ENCODE measurements at places on chromosomes 2 and 18.

GRCh38 chr2:26584656-26585055, 56.5 kb downstream of the CIB4 start:
- no peak for DNase-seq

- no peak for DNase-seq
Observed at GRCh38 chr18:40469851-40470250, 1485.2 kb upstream of the PIK3C3 start.

DNA sequence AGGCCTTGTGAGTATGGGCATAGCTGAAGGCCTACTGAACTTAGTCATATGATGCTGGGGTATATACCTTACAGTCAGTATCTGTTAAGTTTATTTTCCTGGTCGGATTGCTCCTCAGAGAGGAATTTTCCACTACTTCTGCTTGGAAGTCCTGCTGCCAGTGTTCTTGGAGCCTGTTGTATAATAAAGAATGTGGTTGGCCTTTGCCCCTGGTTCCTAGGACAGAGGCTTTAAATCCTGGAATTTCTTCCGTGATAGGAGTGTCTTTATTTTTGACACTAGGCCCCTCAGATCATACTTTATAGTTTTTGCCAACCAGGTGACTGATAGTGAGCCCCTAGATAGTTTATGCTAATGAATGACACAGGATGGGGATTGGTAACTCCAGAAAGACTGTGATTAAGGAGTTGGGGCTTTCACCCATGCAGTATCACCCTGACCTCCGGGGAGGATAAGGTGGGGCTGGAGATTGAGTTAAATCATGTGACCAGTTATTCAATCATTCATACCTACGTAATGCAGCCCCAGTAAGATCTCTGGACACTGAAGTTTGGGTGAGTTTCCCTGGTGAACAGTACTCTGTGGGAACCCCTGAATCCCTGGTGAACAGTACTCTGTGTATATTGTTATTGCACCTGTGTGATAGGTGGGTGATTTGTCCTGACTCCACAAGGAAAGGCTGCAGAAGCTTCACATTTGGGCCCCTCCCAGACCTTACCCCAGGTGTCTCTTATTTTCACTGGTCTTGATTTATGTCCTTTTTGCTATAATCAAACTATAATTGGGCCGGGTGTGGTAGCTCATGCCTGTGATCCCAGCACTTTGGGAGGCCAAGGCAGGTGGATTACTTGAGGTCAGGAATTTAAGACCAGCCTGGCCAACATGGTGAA, 56.9 kb downstream of the COMMD1 start:
- DNase-seq, result no peak

- DNase-seq, result no peak
Observed at GRCh38 chr2:98084869-98085238, 2.1 kb upstream of the VWA3B start.

DNA sequence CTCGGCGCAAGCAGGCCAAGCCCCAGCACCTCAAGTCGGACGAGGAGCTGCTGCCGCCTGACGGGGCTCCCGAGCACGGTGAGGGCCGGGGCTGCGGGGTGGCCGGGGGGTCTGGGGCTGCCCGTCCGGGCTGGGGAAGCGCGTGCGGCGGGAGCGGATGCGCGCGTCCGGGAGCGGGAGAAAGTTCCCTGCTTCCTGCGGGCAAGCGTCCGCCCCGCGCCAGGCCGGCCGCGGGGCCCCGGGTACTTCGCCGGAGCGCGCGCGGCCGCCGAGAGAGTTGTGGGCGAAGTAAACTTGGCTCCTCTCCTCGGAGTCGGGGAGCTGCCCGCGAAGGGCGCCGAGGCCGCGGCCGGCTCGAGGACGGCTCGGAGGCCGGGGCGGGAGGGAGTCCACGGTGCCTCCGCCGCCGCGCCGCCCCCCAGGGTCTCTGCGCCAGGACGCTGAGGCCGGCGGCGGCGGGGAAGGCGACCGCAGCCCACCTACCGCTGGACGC, 707 bp downstream of the SALL3 start:
- no peak for DNase-seq

GRCh38 chr2:21117688-21118087, 6.1 kb upstream of the TDRD15 start:
- DNase-seq, result no peak

DNA sequence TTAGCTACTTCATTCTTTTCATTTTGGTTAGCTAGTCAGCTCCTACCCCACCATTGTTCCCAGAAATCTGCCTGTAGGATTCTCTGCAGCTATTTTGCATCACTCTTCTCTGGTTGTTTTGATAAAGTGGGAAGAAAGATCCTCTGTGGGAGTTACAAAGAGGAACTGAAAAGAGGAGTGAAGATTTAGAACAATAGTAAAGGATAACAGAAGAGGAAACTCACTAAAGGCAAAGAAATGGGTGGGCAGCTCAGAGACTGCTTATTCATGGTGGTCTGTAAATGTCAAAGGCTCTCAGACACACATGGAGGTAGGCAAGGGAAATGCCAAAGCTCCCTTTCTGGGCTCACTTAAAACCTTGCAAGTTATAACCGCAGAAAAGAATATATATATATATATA, 17.2 kb upstream of the CD207 start:
- DNase-seq, result no peak

- no peak for DNase-seq
Observed at GRCh38 chr2:25132299-25132635, 36.1 kb downstream of the POMC start.

GRCh38 chr2:50831676-50832075, 200.3 kb downstream of the NRXN1 start:
- DNase-seq, result no peak

DNA sequence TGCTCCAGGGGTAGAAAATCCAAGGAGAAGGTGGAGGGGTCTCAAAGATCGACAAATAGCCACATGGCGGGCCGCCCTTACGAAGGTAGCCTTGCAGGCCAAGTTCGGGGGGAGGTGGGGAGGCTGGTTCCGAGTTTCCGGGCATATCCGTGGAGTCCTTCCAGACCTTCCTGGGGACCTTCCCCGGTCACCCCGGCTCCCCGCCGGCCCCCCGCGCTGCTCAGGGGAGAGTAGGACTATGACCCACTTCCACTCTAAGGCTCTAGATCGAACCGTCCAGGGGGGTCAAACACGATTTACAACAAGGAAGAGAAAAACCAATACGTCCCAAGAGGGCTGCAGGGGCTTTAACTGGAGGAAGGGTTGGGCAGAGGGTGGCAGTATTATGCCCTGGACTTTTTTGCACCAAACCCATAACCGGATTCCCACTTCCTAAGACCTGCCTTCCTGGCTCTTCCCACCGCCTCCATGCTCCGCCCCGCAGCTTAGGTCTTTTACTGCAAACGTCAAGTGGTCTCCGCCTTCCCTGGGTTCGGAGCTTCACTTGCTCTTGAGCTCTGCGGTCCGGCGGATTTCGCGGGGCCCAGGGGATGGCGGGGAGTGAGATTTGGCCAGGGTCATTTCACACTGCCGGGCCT, 779 bp upstream of the LYPD6 start:
- DNase-seq, result peak; percentile 31

Measured in HFF-Myc (cell line).